SHP77 treated with DMSO at 0.1 percent for 48 hours (cell line): ENCODE measurements at places on chromosomes 3 and 15.

GRCh38 chr3:87895983-87896382, 162.8 kb downstream of the CGGBP1 start:
- DNase-seq: no peak

GRCh38 chr3:132721479-132722164, 587 bp downstream of the NPHP3 start:
- no peak for DNase-seq

- no peak for DNase-seq
Measured at GRCh38 chr3:71495708-71496472, 87.6 kb downstream of the FOXP1 start.

DNA sequence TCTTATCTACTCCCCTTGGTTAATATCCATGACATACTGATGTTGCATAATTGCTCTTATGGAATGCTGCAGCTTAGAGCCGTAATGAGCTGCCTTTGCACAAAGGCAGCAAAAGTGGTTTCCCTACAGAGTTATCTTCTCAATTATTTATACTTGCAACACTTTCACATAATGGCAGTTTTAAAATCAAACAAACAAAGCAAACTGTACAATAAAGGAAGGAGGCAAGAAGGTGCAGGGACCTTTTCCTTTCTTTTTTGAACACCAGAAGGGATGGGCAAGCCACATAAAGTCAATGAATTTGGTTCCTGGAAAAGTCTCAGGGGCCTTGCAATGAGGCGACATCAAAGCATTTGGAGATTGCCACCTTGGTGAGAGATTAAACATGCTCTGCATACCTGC, 188.0 kb downstream of the MEIS2 start:
- no peak for DNase-seq

GRCh38 chr3:59212128-59212779, 162.4 kb upstream of the CFAP20DC start:
- DNase-seq: no peak

- DNase-seq: no peak
Measured at GRCh38 chr15:73108676-73109075, 56.4 kb downstream of the NEO1 start.

DNA sequence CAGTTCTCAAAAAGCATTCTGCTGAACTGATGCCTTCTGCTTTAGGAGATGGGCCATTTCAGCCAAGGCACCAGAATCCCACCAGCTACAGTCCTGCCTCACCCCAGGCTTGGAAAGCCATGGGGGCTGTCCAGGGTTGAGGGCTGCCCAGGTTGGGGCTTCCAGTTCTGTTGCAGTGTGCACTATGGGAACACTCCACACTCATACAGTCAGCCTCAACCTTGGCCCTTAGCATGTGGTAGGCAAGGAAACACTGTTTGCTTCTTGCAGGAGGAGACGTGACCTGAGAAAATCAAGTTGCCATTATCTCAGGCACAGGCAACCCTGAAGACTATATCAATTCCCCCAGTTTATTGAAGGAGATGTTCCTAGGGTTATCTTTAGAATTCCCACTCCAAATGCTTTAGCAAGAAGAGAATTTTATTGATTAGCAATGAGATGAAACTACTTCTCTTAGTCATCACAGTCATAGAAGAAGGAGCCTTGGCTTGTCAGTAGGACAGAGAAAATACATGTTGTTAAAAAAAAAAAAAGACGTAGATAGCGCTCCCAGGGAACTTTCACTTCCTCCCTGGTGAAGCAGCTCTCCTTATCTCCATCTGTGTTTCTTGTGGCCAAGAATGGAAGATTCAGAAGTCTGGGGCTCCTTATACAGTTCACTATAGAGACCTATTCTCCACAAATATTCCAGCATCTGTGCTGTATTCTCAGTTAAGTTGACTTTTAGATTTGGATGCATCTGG, 38.3 kb upstream of the IL12A start:
- DNase-seq: no peak

DNA sequence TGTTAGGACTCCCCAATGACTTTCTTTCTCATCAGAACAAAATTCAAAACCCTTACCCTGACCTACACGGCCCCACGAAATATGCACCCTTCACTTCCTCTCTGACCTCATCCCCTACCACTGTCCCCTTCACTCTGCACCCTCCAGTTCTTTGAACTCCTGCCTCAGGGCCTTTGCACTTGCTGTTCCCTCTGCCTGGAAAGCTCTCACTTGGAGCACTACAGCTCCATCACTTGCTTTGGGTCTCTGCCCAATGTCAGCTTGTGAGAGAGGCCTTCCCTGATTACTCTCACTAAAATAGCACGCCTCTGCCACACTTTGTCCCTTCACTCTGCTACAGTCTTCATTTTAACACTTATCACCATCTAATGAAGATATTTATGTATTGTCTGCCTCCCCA, 32.8 kb upstream of the SMAD3 start:
- DNase-seq: no peak
